ENCODE measurements at places on chromosomes 13 and 19.
A peak's percentile ranks its signal among the peaks of the same experiment; 100 is the strongest.

DNA sequence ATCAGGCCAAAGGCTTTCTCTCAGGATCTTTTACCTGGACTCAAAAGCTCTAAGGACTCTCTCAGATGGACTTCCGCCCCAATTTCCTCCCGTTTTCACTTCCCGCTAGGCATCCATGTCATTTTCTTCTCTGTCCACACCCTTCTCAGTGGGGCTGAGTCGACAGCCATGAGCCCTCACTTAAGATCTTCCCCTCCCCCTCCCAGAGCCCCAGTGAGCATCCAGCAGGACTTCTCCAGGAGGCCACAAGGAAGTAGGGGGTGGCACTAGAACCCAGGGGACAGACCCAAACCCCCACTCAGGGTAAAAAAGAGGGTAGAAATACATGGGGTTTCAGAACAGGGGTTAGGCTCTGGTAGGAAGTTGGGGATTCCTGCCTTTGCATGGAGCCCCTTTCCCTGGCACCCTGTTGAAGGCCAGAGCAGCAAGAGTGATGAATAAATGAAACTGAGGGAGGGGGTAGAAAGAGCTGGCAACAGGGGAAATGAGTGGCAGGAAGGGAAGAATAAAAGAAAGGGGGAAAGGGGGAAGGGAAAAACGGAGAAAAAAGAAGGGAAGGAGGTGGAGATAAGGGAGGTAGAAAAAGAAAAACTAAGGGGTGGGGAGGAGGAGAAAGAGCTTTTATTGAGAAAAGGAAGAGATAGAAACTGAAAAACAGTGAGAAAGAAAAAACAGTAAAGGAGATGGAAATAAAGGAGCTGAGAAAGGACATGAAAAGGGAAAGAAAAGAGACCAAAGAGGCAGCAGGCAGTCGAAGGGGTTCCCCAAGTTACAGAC lies 42.3 kb downstream of the DEDD2 start:
- no peak for DNase-seq

- no peak for DNase-seq
These were observed at the start of gene TRPC4 for GRCh38 chr13:37869756-37870488. Gene TRPC4, minus strand, starts transcription at chr13:37869772. Its CDS starts 86,439 bp downstream, at chr13:37783333.

- DNase-seq = no peak
These were observed 48.9 kb downstream of the MYH14 start for GRCh38 chr19:50252111-50252886.

DNA sequence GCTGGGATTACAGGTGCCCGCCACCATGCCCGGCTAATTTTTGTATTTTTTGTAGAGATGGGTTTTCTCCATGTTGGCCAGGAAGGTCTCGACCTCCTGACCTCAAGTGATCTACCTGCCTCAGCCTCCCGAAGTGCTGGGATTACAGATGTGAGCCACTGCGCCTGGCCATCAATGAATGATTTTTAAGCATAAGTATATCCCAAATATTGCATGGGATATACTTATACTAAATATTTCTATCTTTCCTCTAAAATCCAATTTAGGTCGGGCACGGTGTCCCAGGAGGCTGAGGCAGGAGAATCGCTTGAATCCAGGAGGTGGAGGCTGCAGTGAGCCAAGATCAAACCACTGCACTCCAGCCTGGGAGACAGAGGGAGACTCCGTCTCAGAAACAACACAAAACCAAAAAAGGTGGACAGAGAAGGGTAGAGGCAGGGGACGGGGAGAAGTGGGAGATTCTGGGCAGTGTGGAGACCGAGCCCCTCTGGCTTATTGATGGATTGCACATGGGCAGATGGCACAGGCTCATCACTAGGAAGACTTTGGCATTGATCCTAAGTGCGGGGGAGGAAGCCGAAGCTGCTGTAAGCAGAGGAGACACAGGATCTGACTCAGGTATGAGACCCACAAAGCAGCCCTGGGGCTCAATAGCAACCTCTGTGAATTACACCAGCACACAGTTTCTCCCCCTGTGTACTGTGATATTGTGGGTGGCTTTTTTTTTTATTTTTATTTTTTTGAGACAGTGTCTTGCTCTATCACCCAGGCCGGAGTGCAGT lies 13.5 kb downstream of the ARRDC5 start:
- no peak for DNase-seq

DNA sequence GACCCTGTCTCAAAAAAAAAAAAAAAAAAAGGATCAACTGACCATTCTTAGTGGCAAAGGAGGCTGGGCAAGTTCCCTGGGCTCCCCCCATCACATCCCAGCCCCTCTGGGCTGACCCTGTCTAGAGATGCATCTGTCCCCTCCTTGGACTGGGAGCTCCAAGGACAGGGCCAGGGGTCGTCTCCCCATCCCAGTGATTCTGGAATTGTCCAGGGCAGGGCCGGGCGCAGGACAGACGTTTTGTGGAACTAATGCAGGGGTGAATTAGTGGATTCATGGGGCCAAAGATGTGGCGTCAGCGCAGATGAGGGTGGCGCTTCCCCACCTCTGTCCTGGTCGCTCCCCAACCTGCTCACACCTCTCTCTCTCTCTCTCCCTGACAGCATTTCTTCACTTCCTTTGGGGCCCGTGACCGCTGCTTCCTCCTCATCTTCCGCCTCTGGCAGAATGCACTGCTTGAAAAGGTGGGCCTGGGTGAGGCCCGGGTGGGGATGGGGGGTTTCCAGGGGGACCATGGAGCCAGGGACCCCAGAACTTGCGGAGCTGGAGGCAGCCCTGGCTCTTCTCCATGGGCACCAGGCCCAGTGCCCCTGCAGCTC lies 11.1 kb downstream of the GRAMD1A start:
- no peak for DNase-seq

DNA sequence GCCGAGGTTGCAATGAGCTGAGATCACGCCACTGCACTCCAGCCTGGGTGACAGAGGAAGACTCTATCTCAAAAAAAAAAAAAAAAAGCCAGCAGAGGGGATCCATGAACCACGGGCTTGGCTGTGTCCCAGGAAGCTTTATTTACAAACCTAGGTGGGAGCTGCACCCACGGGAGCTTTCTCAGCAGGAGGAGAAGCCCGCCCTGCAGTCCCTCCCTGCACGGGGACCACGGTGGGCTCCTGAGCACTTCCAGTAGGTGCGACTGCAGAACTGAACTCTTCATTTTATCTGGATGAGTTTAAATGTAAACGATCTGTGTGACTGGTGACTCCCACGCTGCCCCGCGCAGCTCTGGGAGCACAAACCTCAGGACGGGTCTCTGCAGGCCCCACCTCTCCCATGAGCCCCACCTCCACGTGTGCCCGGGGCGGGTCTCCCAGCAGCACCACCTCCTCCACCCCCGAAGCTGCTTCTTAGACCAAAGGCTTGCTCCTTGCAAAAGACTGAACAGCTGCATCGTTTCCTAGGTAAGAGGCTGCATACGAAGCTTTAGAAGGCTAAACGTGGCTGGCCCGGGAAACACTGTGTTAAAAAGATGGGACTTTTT lies 66.4 kb downstream of the SPACA7 start:
- DNase-seq = no peak

- no peak for DNase-seq
These were observed 156.2 kb downstream of the FLT1 start for GRCh38 chr13:28338742-28339141.

DNA sequence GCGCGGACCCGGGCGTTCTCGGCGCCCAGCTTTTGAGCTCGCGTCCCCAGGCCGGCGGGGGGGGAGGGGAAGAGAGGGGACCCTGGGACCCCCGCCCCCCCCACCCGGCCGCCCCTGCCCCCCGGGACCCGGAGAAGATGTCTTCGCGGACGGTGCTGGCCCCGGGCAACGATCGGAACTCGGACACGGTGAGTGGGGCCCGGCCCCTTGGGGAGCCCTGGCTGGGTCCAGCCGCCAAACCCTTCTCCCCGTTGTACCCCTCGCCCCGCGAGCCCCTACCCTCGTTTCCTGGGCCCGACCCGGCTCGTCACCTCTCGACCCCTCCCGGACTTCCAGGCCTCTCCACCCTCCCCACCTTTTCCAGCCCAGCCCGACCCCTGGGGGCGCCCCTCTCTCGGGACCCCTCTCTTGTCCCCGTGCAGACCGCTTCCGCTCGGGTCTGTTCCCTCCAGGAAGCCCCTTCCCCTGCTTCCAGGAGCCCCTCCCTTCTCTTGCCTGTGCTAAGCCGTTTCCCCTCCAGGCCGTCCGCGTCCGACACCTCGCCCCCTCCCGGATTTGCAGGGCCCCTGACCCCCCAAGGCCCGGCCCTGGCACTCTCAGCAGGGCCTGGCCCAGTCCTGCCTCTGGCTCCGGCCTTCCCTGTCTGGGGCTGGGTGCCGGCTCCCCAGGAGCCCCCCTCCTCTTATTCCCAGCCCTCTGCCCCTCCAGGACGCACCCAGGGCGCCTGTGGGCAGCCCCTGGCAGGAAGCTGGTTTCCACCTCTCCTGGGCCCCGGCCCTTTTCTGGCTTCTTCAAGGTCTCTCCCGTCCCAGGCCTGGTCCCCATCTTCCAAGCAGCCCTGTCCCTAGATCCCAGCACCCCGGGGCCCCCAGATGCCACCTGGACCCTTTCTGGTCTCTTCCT lies 632 bp downstream of the MARK4 start:
- DNase-seq = no peak

GRCh38 chr13:75299246-75299645 lies 182.7 kb downstream of the TBC1D4 start:
- no peak for DNase-seq

GRCh38 chr13:76638882-76639281 lies 247.3 kb downstream of the KCTD12 start:
- peak; percentile 37 for DNase-seq

GRCh38 chr13:27573265-27573664 lies 47.1 kb downstream of the LNX2 start:
- peak; percentile 26 for DNase-seq

DNA sequence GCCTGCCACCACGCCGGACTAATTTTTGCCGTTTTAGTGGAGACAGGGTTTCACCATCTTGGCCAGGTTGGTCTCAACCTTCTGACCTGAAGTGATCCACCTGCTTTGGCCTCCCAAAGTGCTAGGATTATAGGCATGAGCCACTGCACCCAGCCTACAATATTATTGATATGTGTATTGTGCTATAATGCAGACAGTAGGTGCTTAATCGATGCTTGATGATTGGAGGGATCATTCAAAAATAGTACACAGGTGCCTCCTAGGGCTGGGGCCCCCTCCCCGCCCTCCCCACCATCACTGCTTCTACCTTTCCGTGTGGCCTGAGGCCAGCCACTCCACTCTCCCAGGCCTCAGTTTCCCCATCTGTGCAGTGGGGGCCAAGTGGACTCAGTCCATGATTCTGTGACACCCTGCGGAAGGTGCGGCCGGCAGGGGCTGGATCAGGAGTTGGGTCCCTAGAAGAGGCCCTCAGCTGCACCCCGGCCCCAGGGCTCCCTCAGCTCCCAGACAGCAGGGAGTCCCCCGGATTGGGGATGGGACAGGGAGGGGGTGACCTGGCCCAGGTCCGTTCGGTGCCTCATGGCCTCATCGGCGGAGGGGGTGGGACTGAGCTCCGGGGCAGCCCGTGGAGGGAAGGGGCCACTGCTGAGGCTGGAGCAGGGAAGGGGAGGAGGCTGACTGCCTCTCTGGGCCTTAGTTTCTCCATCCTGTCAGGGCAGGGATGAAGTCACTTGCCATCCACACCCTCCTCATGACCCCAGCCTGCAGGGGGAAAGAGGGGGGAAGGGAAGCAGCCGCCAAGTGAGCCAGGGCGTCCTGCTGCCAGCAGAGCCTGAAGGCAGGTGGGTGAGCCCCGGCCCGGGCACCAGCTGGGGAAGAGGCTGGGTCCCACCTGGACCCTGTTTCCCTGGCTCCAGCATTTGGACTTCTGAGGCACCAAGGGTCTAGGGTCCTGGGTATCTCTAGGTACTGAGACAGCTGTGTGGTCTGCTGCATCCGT lies 1.2 kb downstream of the ADAMTSL5 start:
- no peak for DNase-seq

DNA sequence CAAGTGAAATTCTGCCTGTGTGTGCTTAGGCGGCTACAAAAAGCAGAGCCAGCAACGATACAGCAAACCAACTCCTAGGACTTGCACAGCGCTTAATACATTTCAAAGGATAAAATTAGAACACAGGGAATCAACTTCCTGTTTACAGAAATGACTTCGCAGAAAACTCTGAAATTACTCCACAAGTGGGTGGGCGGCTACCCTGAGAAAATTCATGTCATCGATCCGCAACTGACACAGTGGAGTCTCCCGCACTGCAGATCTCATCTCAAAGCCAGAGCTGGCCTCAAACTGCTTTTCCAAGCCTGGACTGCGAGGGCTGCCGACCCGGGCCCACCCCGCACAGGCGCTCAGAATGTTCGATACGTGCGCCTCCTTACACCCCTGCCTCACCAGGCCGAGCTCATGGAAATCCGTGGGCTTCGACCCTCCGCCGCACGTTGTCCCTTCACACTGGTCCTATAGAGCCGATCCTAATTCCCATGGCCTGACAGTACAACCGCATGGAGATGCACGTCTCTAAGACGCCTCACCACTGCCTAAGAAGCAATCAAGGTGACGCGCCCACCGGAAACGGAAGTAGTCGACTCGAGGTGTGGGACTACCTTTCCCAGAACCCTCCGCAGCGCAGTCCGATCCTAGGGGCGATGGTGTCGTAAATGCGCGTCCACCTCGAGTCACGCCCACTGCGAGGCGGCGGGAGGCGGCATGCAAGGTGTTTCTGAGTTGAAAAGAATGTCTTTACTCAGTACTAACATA lies at the start of gene ZNF229:
Gene ZNF229 (minus strand): TSS at position 557 of the 759 bp plus-strand sequence. CDS start 5,625 bp downstream, outside the sequence.
- DNase-seq = peak; percentile 91

- no peak for DNase-seq
These were observed 2.5 kb downstream of the ZC3H4 start for GRCh38 chr19:47111006-47111621.

DNA sequence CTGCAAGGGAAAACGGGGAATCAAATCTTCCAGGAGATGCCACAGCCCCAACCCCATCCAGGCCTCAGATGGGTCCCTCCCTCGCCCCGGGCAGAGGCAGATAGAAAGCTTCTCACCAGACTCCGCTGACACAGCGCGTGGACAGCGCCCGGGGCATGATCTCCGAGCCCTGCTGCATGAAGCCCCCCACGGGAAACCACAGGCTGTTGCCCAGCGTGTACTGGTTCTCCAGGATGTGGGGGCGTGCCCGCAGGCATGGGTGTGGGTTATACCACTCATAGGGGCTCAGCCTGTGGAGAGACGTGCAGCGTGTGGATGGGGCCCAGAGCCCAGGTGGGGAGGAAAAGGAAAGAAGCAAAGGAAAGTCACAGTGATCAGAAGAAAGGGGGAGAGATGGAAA lies 27.2 kb upstream of the ATP1A3 start:
- DNase-seq = no peak

GRCh38 chr19:36259211-36259610 lies 44.3 kb downstream of the ZNF146 start:
- DNase-seq = no peak

GRCh38 chr13:29453617-29454011 lies 141.9 kb downstream of the SLC7A1 start:
- no peak for DNase-seq

- DNase-seq = no peak
These were observed 19.3 kb upstream of the TCF3 start for GRCh38 chr19:1671716-1672037.

DNA sequence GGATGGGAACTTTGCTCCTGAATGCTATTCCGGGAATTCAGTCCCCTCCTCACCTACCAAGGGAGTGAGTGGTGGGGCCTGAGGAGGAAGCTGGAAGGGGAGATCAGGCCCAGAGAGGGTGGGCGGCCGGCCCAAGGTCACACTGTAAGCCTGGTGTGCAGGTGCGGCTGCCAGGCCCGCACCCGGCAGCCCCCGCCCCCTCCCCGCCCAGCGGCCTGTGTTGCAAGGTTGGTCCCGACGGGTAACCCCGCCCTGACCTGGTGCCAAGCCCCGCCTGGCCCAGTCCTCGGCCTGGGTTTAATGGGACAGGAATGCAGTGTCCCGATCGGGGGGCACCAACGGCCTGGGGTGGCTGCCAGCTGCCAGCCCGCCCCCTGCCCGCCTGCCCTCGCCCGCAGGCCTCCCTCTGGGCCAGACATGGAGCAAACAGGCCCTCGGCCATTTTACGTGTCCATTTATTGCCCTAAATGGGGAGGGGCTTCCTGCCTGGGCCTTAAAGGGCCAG lies 5.5 kb downstream of the ZBTB7A start:
- no peak for DNase-seq

GRCh38 chr19:33394006-33394722 lies 20.7 kb downstream of the CEBPG start:
- no peak for DNase-seq
